Esophagus squamous epithelium (tissue), 5 donors: ENCODE measurements at places on chromosomes 7 and 10. TPM values are rescaled to one million over a fixed set of nuclear protein-coding genes. Genes with fewer than 3 reads are reported as not detected.

DNA sequence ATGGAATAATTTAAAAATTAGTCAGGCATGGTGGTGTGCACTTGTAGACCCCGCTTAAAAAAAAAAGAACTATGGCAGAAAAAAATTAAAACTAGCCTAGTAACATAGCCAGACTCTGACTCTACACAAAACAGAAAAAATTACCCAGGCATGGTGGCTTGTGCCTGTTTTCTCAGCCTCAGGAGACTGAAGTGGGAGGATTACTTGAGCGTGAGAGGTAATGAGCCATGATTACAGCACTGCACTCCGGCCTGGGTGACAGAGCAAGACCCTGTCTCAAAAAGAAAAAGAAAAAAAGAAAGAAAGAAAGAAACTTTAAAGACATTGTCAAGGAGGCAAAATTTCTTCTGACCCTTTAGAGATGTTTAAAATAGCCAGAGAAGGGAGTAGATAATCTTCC lies 109.0 kb upstream of the TMEM106B start:
- DNase-seq = no peak

DNA sequence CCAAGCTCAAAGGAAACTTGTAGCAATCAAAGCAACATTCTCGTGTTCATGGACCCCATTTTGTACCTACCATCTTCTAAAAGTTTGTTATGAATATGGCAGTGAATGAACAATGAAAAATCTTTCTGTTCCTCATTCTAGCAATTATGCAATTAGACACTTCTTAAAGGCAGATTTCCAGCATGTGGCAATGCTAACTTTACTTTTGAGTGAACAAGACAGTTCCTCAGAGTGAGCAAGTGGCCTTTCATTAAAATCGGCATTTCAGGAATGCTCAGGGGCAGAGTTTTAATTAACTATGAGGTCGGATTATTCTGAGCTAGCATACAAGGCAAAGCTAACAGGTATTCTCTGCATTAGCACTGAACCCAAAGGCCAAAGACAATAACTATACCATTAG lies 48.4 kb upstream of the NFE2L3 start:
- no peak for DNase-seq

- no peak for DNase-seq
Observed at GRCh38 chr7:66277492-66277891, 72.4 kb downstream of the TPST1 start.

DNA sequence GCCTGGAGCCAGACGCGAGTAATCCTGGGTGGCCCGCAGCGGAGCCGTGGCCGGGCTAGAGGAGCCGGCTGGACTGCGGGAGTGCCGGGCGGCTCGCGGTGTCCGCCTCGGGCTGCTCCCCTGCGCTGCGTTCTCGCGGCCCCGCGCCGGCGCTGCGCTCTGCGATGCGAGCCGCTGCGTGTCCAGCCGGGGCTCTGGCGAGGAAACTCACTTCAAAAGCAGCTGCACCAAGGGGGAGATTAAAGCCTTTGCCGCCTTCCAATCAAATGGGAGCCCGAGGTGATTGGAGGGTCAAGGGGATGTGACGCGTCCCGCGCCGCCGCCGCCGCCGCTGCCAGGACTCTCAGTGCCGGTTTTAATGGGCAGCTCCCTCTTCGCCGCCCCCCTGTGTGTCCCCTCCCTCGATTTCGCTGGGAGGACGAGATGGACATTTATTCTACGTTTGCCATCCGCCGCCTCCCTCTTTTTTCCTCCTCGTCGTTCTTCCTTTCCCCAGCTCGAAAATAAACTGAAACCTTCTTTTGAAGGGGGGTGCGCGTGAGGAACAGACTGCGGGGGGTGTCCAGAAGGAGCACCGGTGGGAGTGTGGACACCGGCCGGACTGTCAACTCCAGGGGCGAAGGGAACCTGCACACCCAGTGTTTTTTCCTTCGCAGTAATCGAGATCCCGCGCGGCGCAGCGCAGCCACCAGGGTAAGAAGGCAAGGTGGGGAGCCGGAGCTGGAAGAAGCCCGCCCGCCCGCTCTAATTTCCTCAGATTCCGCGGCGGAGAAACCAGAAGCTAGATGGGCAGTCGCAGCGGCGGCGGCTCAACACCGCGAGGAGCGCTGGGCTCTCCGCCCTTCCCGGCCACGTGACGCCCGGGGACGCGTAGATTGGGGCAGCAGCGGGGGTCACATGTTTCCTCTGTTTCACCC lies at the start of gene ZNF503:
TSS of gene ZNF503 (minus strand) at position 196 of the 917 bp plus-strand sequence. CDS start 345 bp downstream, outside the sequence.
- peak; percentile 53 for DNase-seq

DNA sequence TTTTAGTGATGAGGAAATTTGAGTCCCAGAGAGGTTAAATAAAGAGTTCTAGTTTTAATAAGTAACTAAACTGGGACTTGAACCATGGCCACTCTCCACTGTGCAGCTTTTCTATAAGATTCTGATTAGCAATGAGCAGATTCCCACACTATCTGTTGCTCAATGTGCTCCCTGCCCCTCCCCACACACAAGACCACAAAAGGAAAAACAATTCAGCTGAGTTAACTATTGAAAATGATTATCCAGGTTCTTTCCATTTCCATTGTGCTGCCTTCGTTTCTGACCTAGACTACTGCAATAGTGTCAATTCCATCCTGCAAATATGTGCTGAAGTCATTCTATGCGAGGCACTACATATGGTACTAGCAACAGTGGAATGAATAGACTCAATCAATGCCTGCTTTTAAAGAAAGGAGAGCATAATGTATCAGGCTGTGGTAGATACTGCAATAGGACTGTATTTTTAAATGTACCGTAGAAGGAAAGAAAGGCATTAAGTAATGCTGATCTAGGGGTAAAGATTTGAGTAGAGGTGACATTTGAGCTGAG lies 97.0 kb downstream of the SEMA3C start:
- DNase-seq = no peak

- no peak for DNase-seq
Observed at GRCh38 chr10:126122881-126123280, 226.5 kb downstream of the FANK1 start.

GRCh38 chr7:54709283-54709682 lies 49.7 kb downstream of the SEC61G start:
- DNase-seq = no peak

GRCh38 chr7:151806952-151807775 lies 69.8 kb downstream of the PRKAG2 start:
- no peak for DNase-seq

GRCh38 chr10:89888321-89889070 lies 187.1 kb downstream of the KIF20B start:
- no peak for DNase-seq

- no peak for DNase-seq
Observed at GRCh38 chr7:39433550-39433949, 132.7 kb upstream of the YAE1 start.

- DNase-seq = no peak
Observed at GRCh38 chr10:116069856-116070255, 203.2 kb downstream of the GFRA1 start.

- DNase-seq = no peak
Observed at GRCh38 chr7:130262448-130262847, 4.2 kb upstream of the CPA2 start.

GRCh38 chr7:142957723-142958122 lies 4.4 kb downstream of the KEL start:
- no peak for DNase-seq

DNA sequence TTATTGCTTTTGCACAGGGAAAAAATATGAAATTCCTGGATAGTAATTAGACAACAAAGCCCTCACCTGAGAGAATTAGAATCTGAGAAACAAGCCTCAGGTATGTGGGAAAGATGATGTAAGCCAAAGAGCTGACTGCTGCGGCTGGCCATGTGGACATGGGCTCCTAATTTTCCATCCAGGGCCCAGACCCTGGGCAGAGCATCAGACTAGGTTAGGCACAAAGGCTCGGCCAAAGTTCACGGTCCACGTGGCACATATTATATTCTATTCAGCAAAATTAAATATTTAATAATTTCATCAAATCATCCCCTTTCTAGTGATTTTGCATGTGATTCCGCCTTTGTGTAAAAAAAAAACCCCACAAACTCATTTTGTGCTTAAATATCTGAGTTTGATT lies 5.1 kb downstream of the CYP3A4 start:
- no peak for DNase-seq

DNA sequence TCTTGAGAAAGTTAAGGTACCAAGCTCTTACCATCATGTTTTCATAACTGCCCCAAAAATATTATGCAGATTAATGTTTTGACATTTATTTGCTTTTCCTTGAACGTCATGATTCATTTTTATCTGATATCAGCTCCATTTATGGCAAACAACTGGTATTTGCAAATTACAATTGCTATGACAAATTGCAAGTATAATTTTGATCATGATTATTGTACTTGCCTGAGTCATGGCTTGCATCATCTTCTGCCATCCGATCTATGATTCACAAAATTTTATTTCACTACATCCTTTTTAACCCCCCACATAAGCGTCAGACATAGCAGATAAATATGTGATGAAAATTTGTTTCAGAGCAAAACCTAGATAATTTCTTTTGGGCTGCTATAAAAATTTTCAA lies 155.0 kb downstream of the STK31 start:
- no peak for DNase-seq

- no peak for DNase-seq
Observed at GRCh38 chr7:22482503-22482902, 17.5 kb downstream of the STEAP1B start.

- no peak for DNase-seq
Observed at GRCh38 chr7:147053746-147054145, 937.1 kb downstream of the CNTNAP2 start.

DNA sequence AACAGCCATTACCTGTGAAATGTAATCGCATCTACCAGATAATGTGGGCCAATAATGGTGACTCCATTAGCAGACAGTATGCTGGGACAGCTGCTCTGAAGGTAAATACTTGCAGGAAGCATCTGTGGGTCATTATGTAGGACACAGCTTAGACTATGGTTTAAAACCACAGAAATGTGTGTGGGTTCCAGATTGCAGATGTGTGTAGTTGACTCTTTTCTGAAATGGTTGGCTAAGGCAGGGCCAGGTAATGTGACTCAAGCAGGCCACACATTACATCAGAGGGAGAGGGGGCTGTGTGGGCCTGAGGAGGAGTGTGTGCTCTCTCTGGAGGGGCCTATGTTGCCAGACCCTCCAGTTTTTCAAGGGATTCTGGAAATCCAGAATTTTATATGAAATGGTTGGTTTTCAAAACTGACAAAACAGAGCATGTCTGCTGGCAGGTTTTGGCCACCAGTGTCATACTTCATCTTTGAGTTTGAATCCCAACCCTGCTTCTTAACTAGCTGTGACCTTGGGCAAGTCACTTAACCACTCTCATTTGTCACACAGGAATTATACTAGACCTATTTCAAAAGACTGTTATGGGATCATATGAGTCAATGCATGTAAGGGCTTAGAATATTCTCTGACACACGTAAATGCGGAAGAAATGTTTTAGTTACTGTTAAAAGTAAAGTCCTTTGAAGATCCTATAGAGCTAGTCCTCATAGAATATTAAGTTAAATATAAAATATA lies 64.5 kb downstream of the MCMBP start:
- no peak for DNase-seq

GRCh38 chr7:155510975-155511701 lies 35.2 kb downstream of the CNPY1 start:
- DNase-seq = no peak

DNA sequence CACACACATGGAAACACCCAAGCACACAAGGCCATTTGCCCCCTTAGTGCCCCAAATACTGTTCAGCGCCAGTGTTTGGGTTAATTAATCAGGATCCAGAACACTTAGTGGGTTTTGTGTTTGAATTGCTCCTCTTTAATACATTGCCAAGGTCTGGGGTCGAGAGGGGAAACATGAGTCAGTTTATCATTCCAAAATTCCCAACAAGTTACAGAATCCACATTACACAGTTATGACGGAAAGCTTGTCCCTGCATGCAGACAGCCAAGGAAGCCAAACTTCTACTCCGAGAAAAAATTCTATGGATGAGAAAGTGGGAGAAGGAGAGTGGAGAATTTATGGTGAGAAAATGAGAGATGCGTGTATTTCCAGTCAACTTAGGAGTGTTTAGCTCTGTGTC lies 189.0 kb downstream of the NPSR1 start:
- DNase-seq = no peak

The SPDYE18 gene
- total RNA-seq = not detected

The CYP3A7 gene
- total RNA-seq = not detected
